ENCODE measurements at places on chromosomes 12 and 14.

GRCh38 chr14:79542121-79542520 lies 669.2 kb downstream of the DIO2 start:
- DNase-seq: no peak

- no peak for DNase-seq
Observed at GRCh38 chr14:54356172-54356571, 40.6 kb upstream of the CDKN3 start.

DNA sequence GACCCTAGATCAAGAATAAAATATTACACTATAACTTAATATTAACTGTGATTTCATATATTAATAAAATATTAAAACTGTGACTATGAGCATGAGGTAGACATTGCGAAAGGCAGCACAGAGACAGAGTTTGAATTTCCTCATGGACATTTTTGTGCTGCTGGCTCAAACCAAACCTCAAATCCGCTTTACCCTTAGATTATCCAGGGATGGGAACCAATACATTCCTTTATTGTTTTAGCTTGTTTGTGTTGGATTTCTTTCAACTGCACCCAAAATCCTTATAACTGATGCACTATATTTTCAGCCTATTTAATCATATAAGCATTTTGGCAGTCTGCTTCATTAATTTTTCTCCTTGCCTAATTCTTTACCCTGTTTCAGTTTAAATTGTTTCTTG lies 436.7 kb downstream of the ATP23 start:
- no peak for DNase-seq

DNA sequence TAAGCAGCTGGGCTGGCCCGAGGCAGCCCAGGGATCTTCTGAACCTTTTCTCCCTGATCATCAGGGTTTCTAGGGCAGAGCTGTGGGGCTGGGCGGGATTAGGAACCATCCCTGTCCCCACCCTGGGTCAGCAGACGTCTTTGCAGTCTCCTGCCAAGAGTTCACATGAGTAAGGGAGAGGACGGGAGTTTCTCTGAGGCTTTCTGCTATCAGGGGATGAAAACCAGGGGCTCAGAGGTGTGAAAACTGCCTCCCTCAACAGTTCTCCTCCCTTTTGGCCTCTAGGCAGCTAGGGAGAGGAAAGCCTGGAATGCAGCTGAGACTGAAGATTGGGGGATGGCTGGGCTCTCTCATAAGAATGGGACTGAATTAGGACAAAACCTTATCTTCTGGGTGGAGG lies 7.9 kb downstream of the ZNF385A start:
- no peak for DNase-seq

- DNase-seq: no peak
Observed at GRCh38 chr12:59321278-59321677, 274.6 kb upstream of the SLC16A7 start.

DNA sequence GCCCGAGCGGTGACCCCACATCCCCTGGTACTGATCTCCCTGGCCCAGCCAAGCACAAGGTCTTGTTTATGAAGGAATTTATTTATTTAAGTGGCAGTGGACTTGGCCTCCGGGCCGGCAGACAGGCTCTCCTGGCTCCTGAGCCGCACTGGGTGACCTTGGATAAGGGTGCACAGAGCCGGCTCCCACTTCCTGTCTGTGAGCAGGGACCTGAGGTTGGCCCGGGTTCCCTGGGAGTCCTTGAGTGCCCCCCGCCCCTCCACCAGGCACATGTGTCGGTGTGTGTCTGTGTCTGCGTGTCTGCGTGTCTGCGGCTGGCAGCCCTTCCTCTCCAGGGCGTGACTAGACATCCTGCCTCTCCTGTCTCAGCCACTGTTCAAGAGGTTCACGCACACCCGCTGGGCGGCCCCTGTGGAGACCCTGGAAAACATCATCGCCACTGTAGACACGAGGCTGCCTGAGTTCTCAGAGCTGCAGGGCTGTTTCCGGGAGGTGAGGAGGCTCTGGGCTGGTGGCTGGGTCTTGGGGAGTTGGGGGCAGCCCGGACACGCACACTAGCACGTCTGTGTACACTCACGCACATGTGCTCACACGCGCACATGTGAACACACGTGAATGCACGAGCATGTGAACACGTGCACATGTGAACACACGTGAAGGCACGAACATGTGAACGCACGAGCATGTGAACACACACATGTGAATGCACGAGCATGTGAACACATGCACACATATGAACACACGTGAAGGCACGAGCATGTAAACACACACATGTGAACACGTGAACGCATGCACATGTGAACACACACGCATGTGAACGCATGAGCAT lies 9.3 kb downstream of the TNFAIP2 start:
- no peak for DNase-seq

- peak; percentile 21 for DNase-seq
Observed at GRCh38 chr12:111766608-111767361, at the start of gene ALDH2. TSS of gene ALDH2 (plus strand) at chr12:111766933. CDS start at chr12:111766983, 50 bp downstream.

- DNase-seq: no peak
Observed at GRCh38 chr14:70706177-70706576, 64.5 kb downstream of the TTC9 start.

- DNase-seq: no peak
Observed at GRCh38 chr14:36065831-36066230, 110.7 kb downstream of the PTCSC3 start.

- no peak for DNase-seq
Observed at GRCh38 chr12:85072826-85073225, 36.7 kb downstream of the LRRIQ1 start.

DNA sequence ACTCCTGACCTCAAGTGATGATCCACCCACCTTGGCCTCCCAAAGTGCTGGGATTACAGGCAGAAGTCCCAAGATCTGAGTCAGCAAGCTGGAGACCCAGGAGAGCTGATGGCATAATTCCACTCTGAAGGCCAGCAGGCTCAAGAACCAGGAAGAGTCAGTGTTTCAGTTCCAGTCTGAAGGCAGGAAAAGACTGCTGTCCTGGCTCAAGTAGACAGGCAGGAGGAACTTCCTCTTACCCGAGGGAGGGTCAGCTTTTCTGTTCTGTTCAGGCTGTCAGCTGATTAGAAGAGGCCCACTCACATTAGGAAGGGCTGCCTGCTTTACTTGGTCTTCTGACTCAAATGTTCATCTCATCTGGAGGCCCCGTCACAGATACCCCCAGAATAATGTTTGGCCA lies 206.0 kb upstream of the MYL2 start:
- DNase-seq: no peak

GRCh38 chr12:116759783-116760621 lies 21.9 kb downstream of the RNFT2 start:
- peak; percentile 26 for DNase-seq

DNA sequence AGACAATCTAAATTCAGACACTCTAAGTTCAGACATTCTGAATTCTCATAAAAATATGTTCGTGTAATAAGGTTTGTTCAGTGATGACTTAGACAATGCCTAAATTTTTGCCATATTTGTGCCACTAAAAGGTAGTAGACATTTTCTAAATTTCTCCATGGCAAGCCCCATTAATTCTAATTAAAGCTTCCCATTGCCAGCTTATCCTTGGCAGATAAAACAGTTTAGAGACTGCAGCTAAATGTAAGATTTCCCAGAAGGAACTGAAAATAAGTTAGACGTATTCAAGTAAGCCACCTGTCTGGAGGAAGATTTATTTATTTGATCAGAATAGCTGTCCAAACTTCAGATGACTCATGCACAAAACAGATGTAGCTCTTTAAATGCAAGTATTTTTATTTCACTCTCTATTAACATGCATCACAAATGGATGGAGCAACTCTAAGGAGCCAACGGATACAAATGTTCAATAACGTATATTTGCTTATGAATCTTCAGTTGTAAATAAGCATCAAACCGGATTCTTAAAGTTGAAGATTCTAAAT lies 130.4 kb downstream of the SLC2A13 start:
- DNase-seq: no peak

Measured in activated naive CD4-positive, alpha-beta T cell treated with Interleukin-2 at 50 U/mL for 16 hours (primary cell).